ENCODE measurements at places on chromosomes 13 and 19. TPM values are rescaled to one million over a fixed set of nuclear protein-coding genes. Genes with fewer than 3 reads are reported as not detected.

- no peak overlapping the region for H3K27ac ChIP-seq
- DNase-seq: no peak
- H3K27me3 ChIP-seq: no peaks in the 10 kb centered on the region
- H3K4me3 ChIP-seq: no peak overlapping the region
These were observed 1651.9 kb upstream of the MIR17HG start for GRCh38 chr13:89695343-89696257.

RDH8 gene
- not detected for polyA plus RNA-seq

SHISA7 gene
- not detected for polyA plus RNA-seq

B3GNT8 gene
- polyA plus RNA-seq: 17.4 TPM

All from CD14-positive monocyte (primary cell).